T-cell (primary cell): ENCODE measurements at places on chromosomes 11 and 22. TPM values are rescaled to one million over a fixed set of nuclear protein-coding genes. Genes with fewer than 3 reads are reported as not detected.

DNA sequence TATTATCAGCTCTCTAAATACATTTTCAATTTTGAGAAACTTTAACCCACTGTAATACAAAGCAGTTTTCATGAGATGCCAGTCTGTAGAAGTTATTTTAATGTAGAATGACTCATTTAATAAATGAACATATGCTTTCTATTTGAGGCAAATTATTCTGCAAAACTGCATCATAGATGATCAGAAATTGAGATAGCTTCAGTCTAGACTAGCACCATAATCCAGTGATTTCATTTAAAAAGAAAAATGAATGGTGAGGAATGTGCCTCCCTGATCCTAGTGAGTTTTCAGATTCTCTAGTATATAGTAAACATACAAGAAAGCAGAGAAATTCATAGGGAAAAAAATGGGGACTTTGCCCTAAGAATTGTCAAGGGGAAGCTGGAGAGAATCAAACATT, 66.1 kb downstream of the OR5AK2 start:
- no peaks in the 10 kb centered on the region for H3K4me1 ChIP-seq
- H3K36me3 ChIP-seq, result no peaks in the 10 kb centered on the region
- H3K27me3 ChIP-seq, result no peaks in the 10 kb centered on the region
- DNase-seq, result no peak

DNA sequence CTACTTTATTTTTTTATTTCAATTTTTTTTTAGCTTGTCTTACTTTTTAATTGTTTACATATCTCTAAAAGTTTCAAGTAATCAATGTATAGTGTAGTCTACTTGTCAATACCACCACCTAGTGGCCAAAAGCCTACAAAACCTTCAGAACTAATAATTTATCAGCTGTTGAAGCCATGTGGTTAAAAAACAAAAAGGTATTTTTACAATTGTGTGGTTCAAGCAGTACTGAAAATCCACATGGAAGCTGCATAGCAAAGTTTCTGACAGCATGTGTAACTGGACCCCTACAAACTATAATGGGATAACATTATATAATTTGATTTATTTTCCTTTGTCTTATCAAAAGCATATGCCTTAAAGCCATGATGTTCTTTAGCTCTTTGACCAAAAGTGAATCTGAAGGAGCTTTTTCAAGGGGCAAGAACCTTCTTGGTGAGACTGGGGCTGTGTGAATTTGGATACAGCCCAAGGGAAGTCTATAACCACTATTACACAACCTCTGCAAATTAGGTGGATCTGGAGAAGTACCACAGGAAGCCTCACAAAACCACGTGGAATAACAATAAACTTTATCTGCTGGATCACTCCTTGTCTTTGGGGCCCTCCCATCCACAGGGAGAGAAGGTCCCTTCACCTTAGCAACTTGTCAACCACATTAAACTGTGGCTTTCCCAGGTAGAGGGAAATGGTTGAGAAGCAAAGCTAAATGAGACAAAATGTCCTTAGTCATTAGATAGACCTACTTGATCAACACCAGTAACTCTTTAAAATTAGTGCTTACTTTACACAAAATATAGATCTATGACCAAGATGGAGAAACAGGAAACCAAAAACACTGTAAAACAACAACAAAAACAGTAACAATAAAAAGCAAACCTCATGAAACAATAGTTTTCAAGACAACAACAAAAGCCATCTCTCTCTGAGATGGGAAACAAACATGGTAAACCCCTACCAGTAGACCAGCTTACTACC, 9.9 kb downstream of the NARS2 start:
- H3K36me3 ChIP-seq, result peaks cover 30% of the 10 kb centered on the region
- no peaks in the 10 kb centered on the region for H3K27me3 ChIP-seq
- H3K4me3 ChIP-seq, result no peak overlapping the region
- H3K27ac ChIP-seq, result no peak overlapping the region
- DNase-seq, result peak; percentile 26

GRCh38 chr11:94401773-94402265, 600 bp upstream of the GPR83 start:
- H3K36me3 ChIP-seq, result no peaks in the 10 kb centered on the region
- DNase-seq, result no peak
- H3K27me3 ChIP-seq, result peaks cover 8% of the 10 kb centered on the region
- no peaks in the 10 kb centered on the region for H3K4me1 ChIP-seq
- H3K27ac ChIP-seq, result no peak overlapping the region

DNA sequence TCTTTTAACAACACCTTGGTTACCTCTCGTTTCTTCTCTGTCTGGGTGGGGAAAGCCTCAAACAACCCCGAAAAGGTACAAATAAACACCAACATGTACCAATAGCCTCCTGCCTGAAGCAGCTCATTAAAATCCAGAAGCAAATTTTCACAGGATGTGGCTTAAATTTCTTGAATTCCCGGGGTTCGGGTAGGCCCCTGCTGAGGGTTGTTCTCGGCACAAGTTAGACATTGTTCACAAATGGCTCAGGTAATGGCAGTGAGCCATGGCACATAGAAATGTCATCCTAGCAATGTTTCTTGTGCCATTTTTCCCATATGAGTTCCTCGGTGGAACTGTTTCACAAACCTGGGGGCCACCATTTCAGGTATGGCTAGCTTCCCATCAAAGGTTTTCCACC, 19.7 kb upstream of the GLYATL1 start:
- H3K4me3 ChIP-seq, result no peak overlapping the region
- peaks cover 3% of the 10 kb centered on the region for H3K4me1 ChIP-seq
- no peak for DNase-seq
- H3K27ac ChIP-seq, result no peak overlapping the region

Gene MMP12
- not detected for total RNA-seq

Gene CSRP3
- not detected for total RNA-seq

Gene APLP2
- total RNA-seq, result 61.9 TPM

- no peak for DNase-seq
- peaks cover 6% of the 10 kb centered on the region for H3K4me1 ChIP-seq
- H3K27me3 ChIP-seq, result peaks cover 32% of the 10 kb centered on the region
- no peaks in the 10 kb centered on the region for H3K36me3 ChIP-seq
- H3K4me3 ChIP-seq, result no peak overlapping the region
Observed at GRCh38 chr11:67638535-67639437, 777 bp downstream of the TBX10 start.

- no peak overlapping the region for H3K4me3 ChIP-seq
- no peak overlapping the region for H3K27ac ChIP-seq
- no peaks in the 10 kb centered on the region for H3K4me1 ChIP-seq
- no peaks in the 10 kb centered on the region for H3K36me3 ChIP-seq
Observed at GRCh38 chr11:118648291-118648690, 31.2 kb downstream of the TREH start.

- no peaks in the 10 kb centered on the region for H3K27me3 ChIP-seq
- H3K36me3 ChIP-seq, result peaks cover 3% of the 10 kb centered on the region
- no peak overlapping the region for H3K27ac ChIP-seq
- DNase-seq, result no peak
- no peak overlapping the region for H3K4me3 ChIP-seq
Observed at GRCh38 chr22:38107692-38108515, 2.6 kb downstream of the BAIAP2L2 start.

Gene ZNRF3
- 1.8 TPM for total RNA-seq

DNA sequence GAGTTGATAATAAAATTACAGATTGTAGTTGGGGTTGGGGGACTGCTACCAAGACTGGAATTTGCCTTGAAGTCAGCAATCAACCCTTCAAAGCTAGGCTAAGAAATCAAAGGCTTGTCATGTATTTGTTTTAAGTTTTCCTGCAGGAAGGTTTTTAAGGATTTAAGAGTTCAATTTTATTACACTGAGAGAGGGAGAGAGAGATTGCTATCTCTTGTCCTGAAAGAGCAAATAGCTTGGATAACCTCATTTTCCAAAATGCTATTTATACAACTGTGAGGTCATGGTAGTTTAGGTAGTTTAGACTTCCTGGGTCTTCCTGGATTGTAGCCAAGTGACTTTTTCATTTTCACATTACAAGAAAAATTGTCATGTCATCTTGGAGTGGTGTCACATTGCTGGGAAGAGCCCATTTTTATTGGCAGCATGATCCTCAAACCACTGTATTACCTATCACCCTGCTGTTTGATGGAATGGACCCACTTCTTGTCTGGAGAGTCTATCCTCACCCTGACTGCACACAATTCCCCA, 10.1 kb upstream of the PRSS23 start:
- no peak overlapping the region for H3K4me3 ChIP-seq
- DNase-seq, result no peak
- peaks cover 4% of the 10 kb centered on the region for H3K27me3 ChIP-seq
- no peak overlapping the region for H3K27ac ChIP-seq
- H3K4me1 ChIP-seq, result no peaks in the 10 kb centered on the region
- H3K36me3 ChIP-seq, result no peaks in the 10 kb centered on the region

DNA sequence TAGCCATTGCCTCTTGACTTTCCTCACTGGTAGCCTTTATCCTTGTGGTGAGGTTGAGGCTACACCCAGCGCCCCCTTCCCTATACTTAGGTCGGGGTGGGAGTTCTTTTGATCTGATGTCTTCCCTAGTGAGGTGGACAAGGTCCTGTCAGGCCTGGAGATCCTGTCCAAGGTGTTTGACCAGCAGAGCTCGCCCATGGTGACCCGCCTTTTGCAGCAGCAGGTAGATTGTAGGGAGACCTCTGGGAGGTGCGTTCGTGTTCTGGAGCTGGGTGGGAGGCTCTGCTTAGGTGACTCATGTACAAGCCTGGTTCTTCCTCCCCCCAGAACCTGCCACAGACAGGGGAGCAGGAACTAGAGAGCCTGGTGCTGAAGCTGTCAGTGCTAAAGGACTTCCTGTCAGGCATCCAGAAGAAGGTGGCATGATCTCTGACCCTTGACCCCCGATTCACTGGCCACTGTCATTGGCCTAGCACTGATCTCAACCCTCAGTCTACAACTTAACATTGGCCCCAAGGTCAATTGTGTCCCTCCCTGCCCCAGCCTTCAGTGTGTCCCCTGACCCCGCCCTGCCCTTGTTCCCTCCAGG, 4.9 kb downstream of the INPPL1 start:
- H3K4me3 ChIP-seq, result no peak overlapping the region
- H3K36me3 ChIP-seq, result peaks cover 18% of the 10 kb centered on the region
- no peaks in the 10 kb centered on the region for H3K27me3 ChIP-seq
- no peak for DNase-seq

DNA sequence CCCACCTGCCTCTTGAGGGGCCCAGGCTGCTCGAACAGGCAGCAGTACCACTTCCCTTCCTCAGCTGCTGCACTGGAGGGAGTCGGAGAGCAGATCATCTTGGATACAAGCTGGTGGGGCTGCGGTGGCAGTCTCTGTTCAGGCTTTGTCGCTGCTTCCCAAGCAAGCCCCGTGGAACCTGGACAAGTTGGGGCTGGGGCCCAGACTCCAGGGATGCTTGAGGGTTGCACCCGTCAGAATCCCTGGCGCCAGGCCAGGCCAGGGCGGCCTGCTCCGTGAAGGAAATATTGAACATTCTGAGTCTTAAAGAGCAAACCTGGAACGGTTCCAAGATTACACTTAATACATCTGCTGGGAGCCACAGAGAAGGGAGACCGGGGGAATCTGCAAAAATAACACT, 310.1 kb upstream of the SORL1-AS1 start:
- no peak overlapping the region for H3K27ac ChIP-seq
- H3K36me3 ChIP-seq, result no peaks in the 10 kb centered on the region
- H3K27me3 ChIP-seq, result no peaks in the 10 kb centered on the region
- no peak overlapping the region for H3K4me3 ChIP-seq
- H3K4me1 ChIP-seq, result no peaks in the 10 kb centered on the region

- no peak overlapping the region for H3K4me3 ChIP-seq
- no peak for DNase-seq
- peaks cover 16% of the 10 kb centered on the region for H3K4me1 ChIP-seq
- H3K27me3 ChIP-seq, result no peaks in the 10 kb centered on the region
- no peaks in the 10 kb centered on the region for H3K36me3 ChIP-seq
Observed at GRCh38 chr22:36452250-36452977, 29.0 kb downstream of the TXN2 start.

Gene STK33
- 1.5 TPM for total RNA-seq
